ENCODE measurements at places on chromosomes 5 and 9.

DNA sequence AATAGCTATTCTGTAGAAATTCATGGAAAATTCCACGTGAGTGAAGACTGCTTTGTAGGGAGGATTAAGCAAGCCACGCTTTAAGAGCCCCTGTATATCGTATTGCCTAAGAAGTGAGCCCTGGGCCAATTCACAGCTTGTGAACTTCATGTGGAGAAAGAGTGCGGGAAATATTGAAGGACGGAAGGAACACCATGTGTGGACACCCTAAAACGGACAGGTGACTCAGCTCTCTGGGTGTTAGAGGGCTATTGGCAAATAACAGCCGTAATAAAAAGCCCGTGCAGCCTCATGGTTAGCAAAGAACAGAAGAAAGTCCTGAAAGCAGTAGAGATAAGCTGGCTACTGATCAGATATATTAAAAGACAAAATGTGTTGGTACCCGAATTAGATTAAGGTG is 26.4 kb downstream of the ZNF366 start:
- DNase-seq = no peak

- DNase-seq = no peak
These were observed 24.8 kb upstream of the PDCD1LG2 start for GRCh38 chr9:5485378-5486085.

DNA sequence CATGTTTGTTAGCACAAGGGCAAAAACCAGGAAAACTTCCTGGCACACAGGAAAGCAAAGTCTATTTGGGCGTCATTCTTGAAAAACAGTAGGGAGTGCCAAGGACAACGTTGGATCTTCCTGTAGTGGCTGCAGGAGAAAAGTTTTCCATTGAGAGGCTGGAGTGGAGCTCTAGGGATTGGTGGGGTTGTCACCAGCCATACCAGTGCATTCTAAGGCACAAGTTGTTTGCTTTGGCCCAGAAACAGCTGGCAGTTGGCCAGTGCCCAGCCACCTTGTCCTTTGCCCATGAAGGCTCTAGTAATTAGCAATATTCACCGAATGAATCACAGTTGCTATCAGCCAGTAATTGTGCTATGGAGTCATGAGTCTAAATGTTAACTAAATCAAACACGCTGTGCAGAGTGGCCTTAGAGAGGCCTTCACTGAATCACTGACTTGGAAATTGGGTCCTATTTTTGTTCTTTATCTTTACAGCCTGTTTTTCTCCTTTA is 26.4 kb downstream of the TNFSF15 start:
- DNase-seq = no peak

DNA sequence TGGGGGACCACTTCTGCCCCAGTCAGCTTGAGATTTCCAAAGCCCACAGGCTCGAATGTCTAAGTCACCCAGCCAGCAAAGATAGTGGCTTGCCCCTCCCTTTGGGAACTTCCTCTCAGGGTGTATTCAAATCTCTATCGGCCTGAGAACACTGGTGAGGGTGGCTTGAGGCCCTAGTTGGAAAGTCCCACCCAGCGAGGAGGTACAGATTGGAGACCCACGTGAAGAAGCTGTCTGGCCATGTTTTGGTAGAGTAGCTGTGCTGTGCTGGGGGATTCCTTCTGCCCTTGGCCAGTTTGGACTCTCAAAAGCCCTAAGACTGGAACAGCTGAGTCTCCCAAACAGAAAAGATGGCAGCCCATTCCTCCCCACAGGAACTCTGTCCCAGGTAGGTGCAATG is 172.7 kb upstream of the RIOK2 start:
- DNase-seq = no peak

DNA sequence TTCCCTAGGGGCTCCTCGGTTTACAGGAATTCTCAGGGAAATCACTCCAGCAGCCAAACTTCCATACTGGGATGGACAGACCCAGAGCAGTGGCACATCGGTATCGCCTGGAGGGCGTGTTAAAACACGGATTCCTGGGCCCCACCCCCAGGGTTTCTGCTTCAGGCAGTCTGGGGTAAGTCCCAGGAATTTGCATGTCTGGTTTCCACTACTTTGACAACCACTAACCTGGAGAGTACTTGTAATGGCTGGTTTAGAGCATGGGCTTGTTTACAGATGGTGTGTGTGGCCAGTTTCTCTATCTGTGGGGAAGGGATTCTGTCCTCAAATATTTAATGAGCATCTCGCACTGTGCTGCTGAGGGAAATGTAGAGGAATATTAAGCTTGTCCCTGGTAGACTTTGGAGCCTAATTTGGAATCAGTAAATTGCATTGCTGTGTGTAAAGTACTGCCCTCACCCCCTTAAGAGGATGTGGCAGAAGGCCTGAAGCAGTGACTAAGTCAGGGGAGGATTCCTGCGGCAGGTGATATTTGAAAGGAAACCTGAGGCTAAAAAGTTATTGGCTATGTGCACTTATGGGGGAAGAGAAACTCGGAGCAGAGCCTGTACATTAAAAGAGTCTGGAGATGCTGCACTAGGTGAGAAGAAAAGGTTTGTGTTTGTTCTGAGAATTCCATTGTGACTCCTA is 18.6 kb upstream of the TJP2 start:
- no peak for DNase-seq

DNA sequence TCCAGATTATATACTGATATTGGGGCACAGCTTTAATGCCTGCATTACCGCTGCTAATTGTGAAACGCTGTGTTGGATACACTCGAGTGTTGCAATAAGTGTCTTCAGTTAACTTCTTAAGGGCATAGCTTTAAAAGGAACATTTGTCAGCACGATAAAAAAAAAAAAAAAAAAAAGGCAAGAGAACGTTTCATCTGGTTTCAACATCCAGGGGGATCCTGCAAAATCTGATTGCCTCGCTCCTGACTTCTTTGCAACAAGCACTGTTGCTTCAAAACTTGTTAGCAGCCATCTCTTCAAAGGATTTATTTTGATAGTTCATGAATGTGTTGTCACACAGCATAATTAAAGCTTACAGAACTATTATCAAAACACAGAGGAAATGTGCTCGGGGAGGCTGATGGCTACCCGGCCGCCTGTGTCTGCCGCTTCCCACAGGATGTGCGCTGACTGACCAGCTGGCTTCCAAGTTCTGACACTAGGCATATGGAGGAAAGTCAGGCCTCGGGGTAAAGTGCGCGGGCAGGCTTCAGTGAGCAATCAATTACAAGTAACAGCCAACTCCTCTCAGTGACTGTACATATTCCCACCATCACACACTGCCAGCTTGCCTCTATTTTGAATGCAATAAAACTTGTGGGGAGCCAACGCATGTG is 77.7 kb downstream of the EBF1 start:
- peak; percentile 40 for DNase-seq

DNA sequence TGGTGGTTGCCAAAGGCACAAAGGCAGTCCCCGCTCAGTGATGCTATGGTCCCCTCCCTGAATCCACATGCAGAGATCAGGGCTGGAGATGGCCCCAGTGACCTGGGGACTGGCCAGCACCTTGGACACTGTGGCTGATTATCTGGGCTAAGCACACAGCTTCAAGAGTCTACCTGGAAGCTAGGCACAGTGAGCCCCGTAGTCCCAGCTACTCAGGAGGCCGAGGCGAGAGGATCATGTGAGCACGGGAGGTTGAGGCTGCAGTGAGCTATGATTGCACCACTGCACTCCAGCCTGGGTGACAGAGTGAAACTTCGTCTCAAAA is 8.3 kb upstream of the SCGB3A1 start:
- no peak for DNase-seq

- DNase-seq = peak; percentile 94
These were observed at the start of gene STC2 for GRCh38 chr5:173327948-173328843. TSS of gene STC2 (minus strand) at chr5:173328414. CDS start at chr5:173328193, 221 bp downstream.

DNA sequence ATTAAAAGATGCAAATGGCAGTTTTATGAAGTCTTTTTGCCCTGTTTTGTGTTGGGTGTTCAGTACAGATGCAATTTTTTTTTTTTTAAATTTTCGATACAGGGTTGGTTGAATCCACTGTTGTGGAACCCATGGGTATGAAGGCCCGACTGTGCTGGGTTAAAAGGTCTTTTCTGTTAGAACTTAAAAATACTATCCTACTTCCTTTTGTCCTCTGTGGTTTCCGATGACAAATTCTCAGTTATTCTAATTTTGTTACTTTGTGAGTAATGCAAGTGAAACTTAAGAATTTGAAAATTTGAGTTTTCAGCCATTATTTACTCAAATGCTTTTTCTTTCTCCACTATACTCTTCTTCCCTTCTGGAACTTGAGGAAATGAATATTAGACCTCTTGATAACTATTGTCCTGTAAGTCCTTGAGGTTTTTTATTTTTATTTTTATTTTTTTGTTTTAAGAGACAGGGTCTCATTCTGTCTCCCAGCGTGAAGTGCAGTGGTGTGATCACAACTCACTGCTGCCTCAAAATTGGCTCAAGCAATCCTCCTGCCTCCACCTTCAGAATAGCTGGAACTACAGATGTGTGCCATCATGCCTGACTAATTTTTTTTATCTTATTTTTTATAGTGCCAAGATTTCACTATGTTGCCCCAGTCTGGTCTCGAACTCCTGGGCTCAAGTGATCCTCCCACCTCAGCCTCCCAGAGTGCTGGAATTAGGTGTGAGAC is 67.5 kb downstream of the ZCCHC7 start:
- DNase-seq = no peak
